ENCODE measurements at places on chromosomes 5 and 9.

GRCh38 chr5:64165160-64165499, 513 bp upstream of the RNF180 start:
- DNase-seq, result no peak

DNA sequence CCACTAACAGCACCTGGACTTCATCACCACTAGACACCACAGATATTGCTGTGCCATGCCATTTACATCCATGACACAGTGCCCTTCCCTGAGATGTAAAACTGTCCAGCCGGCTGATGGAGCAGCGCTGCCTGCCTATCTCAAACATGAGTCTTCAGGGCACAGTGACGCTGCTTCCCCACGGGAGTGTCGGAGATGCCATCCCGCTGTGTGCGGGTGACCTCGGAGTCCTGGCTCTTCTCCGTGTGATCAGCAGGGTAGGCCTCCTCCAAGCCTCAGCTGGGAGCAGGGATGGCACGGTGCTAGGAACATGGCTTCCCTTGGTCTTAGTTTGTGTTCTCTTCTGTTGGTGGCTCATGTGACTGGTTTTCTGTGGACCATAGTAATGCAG, 130.3 kb upstream of the FAM120A start:
- DNase-seq, result no peak

GRCh38 chr5:143019157-143019556, 249.0 kb downstream of the ARHGAP26 start:
- no peak for DNase-seq

GRCh38 chr5:58924306-58924705, 341.4 kb downstream of the RAB3C start:
- peak; percentile 17 for DNase-seq

- no peak for DNase-seq
Observed at GRCh38 chr9:20702570-20702969, 18.5 kb downstream of the FOCAD start.

All from fibroblast of skin of right quadriceps (primary cell).